HFF-Myc (cell line): ENCODE measurements at places on chromosomes 5 and 9.

- no peak for DNase-seq
Observed at GRCh38 chr9:14098486-14099180, 215.3 kb downstream of the NFIB start.

DNA sequence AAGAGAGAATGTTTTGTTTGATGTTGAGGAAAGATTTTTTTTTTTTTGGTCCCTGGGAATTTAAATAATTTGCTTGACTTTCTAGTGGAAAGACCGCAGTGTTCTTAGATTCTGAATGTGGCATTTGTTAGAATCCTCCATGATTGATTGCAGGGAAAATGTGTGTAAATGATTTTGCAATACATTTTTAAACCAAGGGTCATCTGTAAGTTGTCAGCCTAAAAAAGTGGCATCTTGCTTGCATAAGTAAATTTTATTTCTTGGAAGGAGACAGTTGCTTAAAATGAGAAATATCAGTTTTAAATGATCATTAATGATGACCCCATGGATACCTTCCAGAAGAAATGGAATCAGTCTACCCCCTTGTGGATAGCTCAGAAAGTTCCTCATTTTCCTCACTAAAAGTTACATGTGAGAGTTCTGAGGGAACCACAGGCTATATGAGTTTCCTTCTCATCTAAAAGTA is 105.1 kb upstream of the SLC25A48 start:
- DNase-seq, result no peak

DNA sequence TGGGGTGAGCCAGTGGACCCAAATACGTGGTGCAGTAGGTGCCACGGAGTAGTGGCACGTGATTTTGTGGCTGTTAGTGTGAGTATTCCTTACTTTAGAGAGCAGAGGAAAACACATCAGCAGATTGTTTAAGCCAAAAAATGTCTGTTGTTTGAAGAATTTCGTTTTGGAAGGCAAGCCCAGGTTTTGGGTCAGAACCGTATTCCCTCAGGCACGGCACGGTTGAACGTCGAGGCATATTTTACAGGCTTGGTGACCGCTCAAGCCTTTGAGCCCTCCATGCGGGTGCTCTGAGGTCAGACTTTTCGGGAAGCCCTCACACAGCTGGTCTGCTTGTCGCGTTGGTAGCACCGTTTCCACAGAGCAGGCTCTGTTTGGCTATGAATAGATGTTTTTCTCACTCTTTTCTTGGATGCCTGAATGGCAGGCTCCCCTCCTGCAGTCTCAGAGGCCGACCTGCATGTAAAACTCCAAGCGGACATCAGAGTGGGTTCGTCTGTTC is 27.2 kb downstream of the NEK6 start:
- no peak for DNase-seq

DNA sequence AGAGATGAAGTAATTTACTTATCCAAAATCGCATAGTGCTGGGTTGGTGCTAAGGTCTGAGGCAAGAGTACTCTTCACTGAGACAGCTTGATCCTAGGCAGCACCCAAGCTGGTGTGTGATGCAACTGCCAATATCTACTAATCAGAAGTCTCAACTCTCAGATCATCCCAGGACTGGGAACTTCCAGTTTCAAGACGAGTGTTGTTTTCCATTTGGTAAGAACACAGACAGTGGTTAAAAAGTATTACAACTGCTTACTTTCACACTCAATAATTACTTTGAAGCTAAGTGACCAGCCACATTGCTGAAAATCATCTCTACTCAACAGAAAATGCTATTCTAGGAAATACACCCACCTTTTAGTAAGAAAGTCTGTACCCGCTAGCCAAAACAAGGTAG is 45.3 kb downstream of the FBXW11 start:
- no peak for DNase-seq

- no peak for DNase-seq
Observed at GRCh38 chr9:106587042-106587441, 275.9 kb upstream of the ZNF462 start.

- no peak for DNase-seq
Observed at GRCh38 chr5:61525512-61526206, 193.6 kb downstream of the ZSWIM6 start.

GRCh38 chr9:126211441-126212074 is 115.1 kb upstream of the MVB12B start:
- no peak for DNase-seq

DNA sequence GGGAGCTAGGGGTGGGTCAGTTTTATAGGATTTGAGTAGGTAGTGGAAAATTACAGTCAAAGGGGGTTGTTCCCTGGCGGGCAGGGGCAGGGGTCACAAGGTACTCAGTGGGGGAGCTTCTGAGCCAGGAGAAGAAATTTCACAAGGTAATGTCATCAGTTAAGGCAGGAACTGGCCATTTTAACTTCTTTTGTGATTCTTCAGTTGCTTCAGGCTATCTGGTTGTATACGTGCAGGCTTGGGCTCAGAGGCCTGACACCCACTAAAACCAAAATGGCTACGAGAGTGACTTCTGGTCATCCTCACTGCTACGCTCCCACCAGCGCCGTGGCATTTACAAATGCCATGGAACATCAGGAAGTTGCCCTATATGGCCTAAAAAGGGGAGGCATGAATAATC is 20.7 kb upstream of the NXNL2 start:
- no peak for DNase-seq

DNA sequence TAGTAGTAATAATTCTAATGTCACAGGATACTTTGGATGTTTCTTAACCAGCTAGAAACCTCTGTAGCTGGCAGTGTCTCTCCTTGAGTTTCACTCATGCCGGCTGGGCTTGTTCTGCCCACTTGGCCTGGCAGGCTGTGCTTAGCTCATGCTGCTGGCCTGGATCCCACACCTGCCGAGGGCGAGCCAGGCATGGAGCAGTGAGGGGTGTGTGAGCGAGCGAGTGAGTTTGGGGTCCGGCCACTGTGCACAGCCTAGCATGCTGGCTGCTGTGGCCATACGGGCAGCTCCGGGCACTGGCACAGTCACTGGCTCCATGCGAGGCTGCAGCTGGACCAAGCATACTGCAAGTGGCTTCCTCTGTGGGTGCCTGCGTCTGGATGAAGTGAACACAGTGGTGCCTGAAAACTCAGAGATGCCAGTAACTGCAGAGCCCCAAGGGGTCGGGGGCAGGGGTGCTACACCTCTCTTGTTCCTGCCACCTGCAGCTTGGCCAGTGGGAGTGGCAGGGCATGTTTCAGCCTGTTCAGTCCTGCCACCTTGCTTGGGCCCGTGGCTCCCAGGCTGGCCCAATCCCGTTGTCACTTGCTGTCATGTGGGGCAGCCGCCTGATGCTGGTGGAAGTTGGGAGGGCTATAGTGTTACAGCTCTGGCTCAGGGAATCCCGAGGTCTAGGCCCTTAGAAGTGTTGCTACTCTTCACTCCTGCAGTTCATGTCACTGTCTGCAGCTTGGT is 9.9 kb downstream of the FSD1L start:
- DNase-seq, result no peak

GRCh38 chr9:125758986-125759763 is 12.0 kb downstream of the PBX3 start:
- DNase-seq, result no peak

GRCh38 chr9:33740075-33740474 is 55.3 kb upstream of the PRSS3 start:
- DNase-seq, result no peak

DNA sequence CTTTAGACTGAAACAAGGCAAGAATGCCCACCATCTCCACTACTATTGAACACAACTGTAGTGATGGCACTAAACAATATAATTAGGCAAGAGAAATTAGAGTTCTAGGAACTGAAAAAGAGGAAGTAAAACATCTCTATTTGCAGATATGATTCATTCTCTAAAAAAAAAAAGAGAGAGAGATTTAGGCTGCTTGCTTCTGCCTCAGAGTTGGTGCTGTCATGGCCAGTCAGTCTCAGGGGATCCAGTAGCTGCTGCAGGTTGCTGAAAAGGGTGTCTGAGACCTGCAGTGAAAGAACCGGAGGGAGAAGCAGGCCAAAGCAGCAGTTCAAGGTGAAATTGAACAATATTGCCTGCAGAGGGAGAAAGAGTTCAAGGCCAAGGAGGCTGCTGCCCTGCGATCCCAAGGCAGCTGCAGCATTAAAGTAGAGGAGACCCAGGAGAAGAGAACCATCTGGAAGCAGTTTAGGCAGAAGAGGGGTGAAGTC is 72.5 kb downstream of the AP3B1 start:
- no peak for DNase-seq

DNA sequence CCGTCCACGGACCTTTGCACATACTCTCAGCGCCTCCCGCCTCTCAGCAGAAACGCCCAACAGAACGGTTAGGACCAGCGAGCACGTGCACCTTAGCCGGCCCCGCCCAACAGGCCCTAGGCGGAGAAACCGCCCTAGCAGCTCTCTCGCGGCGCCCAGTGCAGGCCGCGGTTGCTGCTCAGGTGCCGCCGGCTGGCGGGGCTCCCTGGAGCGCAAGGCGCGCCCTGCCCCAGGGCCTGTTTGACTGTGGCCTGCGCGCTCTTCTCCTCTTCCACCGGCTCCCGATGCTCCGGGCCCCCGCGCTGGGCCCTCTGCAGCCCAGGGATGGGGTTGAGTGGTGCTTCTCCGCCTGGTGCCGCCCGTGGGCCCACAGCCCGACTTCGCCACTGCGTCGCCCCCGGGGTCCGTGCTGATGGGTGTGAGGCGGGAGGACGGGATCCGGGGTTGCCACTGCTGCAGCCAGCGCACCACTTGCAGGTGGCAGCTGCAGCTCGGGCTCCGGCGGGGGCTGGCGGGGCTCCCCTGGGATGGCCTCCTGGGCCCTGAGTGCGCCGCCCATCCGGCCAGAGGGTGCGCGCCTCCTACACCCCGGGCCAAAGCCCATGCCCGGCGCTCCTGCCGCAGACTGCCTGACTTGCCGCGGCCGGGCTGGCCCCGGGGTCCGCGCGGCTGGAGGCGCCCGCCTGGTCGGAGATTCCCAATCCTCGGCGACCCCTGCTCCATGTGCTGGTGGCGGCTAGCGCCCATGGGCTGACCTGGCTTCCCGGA is 1889.4 kb upstream of the CDH9 start:
- no peak for DNase-seq

- DNase-seq, result no peak
Observed at GRCh38 chr5:153919161-153919560, 119.5 kb downstream of the FAM114A2 start.

DNA sequence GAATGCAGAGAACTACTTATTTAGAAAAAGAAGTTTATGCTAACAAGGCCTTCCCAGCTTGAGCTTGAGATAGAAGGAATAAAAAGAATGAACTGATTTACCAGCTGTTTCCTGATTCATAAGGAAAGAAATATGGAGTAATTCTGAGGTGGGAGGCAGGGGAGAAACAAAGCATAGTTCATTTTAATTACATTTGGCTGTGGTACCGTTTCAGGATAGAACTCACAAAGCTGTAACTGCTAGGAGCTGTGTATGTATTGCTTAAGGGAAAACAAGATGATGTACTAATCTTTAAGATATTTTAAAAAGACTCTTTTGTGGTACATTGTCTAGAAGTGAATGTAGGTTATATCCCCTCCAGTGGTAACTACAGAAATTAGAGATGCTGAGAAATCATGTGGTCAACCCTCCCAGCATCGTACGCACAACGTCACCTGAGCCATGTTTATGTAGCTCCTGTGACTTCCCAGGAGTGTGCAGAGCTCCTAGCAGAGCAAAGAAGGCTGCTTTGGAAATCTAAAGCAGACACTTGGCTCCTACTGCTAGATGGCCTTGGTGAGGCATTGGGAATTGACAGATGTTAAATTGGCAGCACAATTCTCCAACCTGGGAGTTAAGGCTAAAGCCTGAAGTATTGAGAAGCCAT is 208.3 kb upstream of the VLDLR start:
- no peak for DNase-seq

DNA sequence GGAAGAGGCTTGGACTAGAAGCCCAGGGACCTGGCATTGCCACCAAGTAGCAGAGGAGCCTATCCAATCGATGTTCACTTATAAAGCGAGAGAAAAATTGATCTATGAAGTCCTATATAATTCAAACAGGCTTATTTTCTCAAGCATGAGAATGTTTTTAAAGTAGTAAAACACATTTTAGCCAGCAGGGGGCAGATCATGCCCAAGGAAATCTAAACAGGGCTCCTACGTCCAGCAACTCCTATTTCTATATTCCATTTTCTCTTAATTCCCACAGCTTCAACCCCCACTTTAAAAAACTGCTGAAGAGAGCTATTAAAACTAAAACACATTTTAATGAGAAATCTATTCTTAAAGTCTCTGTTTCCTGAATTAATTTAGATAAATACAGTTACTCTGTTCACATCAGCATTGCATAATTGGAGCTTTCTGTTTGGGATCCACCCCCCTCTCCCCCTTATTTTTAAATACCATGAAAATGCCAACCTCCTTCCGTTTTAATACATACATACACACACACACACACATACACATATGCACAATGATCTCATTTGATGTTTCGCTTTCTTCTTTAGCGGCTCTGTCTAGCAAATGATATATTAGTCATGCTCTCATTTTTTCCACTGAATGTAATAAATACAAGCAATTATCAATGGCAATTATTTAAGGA is 144.9 kb downstream of the MYO10 start:
- peak; percentile 32 for DNase-seq

DNA sequence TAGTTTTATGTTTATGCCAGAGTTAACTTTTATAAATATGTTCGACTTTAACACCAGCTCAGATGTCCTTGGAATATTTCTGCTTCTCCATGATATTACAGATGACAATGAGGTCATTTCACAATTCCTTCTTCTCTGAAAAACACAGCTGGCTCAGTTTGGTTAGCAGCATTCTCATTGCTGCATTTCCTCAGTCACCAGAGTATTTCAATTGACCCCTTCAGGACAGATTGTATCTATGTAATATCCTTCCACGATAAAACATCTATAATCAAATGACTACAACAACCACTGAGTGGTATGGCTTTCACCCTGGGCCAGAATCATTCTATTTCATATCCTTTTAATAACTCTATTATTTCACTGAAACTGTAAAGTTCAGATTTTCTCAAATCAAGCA is 148.7 kb downstream of the OXCT1 start:
- DNase-seq, result no peak

- DNase-seq, result no peak
Observed at GRCh38 chr5:69498384-69498783, 5.8 kb downstream of the OCLN start.
